Pancreas (tissue), 10 donors: ENCODE measurements at places on chromosomes 4 and X.

DNA sequence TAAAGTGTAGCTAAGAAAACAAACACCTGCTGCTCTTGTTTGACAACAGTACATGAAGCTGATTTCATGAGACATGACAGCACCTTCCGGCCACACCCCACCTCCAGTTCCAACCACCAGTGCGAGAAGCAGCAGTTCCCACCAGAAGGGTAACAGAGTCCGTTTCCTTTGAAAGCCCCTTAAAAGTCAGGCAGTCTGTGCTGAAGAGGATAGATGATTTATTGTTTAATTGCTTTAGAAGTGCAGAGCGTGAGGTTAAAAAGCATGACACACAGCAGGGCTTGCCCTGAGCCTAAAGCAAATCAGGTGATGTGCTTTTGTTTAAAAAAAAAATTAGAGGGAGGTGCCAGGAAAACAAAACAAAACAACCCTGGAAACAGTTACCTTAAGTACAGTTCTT is 82.6 kb downstream of the HADH start:
- no peak for DNase-seq

DNA sequence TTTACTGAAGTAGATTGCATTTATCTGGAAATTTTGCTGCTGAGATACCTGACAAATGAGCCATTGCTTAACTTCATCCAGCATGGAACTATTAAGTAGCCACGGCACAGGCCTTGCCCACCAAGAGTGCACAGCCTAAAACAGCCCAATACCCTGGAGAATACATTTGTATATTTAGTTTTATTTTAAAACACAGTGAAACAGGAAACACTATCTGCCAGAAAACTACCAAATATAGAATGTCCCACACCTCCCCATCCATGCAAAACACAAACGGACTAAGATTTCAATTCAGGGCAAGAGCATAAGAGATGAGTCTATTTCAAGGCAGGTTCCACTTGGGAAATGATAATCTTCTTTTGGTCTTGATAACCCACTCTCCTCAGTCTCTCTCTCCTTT is 57.1 kb downstream of the MAML3 start:
- no peak for DNase-seq

GRCh38 chr4:53196882-53197771 is 168.7 kb downstream of the SCFD2 start:
- DNase-seq, result no peak

GRCh38 chr4:73764513-73764912 is 24.1 kb downstream of the CXCL8 start:
- no peak for DNase-seq

GRCh38 chr4:162061214-162061613 is 102.6 kb downstream of the FSTL5 start:
- DNase-seq, result no peak

GRCh38 chr4:121654738-121655137 is 42.0 kb downstream of the ANXA5 start:
- DNase-seq, result no peak

- DNase-seq, result no peak
These were observed 37.7 kb upstream of the FGF2 start for GRCh38 chr4:122788935-122789334.

GRCh38 chr4:86274642-86275041 is 85.2 kb downstream of the MAPK10 start:
- no peak for DNase-seq

GRCh38 chr4:19832411-19832810 is 419.3 kb upstream of the SLIT2 start:
- no peak for DNase-seq

DNA sequence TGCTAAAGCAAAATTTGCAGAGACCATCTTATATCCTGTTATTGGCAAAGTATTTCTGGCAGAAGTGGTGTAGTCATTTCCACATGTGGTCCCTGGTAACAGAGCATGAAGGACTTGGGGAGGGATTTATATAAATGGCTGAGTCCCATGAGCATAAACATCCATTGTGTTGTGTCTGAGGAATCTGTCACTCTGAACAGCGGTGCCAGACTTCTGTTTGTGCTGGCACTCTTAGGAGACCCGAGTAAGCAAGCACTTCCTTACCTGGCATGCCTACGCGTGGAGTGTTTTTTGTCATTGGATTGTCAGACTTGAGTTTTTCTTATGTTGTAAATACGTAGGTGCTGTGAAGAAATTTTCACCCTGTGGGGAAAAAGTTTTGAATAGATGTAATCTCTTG is 285.9 kb downstream of the ARHGAP10 start:
- no peak for DNase-seq

GRCh38 chrX:149993989-149994388 is 55.7 kb upstream of the EOLA2 start:
- no peak for DNase-seq

DNA sequence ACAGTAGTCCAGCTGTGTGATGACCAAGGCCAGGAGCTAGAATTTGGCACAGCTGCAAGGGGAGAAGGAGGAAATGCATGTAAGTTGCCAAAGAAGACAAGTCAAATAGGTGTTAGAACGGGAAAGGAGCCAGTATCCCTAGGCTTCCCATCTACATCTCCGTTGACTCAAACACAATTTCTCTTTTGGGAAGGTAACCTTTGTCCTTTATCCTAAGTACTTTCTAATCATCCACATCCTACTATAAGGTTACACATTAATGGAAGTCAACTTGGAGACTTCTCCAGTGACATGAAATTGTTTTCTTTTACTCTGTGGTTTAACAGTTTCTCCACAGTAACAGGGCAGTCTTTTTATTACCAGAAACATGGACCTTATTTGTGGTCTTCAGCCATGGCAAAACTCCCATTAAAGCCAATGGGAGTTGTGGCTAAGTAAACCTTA is 620.0 kb downstream of the ANKRD50 start:
- no peak for DNase-seq

DNA sequence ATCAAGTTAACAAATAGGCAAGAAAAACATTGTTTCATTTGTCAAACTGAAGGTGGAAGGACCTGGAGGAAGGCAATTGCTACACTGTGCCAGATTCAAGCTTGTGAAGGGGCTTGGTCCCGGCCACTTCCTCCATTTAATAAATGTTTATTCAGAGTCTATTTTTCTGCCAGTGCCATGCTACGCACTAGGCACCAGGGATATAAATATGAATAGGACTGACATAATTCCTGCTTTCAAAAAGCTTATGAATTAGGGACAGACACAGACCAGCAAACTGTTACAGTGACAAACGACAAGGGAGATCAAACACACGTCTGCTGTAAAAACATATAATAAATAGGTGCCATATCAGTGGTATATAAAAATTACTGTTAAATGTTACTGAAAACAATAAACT is 571 bp downstream of the TLR6 start:
- no peak for DNase-seq

DNA sequence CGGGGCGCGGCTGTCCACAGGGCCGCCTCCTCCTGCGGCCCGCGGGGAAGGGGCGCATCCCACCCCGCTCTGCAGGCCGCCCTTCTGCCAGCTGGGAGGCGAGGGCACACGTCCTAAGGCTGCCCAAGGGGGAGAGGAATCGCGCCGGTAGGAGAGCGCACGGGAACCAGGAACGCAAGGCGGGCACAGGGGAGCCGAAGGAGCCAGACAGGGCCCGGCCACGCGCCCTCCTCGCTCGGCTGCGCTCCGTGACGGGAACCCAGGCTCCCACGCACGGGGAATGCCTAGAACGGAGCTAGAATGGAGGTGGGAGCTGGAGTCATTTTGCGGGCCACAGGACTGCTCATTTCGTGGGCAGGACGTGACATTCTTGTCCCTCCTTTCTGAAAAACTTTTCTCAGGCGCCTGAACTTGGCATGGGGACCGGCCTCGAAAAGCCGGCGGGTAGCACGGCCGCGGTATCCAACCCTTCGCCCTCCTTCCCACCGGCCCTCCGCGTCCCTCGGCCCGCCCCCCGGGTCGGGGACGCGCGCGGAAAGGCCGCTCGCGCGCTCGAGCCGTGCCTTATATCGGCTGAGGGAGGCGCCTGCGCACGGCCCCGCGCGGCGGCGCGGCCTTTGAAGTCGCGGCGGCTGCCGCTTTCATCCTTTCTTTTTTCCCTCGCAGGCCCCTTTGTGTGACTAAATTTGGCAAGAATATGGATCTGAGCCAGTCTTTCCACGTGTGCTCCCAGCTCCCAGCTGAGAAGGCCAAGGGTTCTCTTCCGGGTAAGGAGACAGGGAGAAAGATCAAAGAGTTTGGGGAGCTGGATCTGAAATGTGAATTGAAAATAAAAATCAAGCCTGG is 4.2 kb upstream of the LEF1 start:
- peak; percentile 81 for DNase-seq

DNA sequence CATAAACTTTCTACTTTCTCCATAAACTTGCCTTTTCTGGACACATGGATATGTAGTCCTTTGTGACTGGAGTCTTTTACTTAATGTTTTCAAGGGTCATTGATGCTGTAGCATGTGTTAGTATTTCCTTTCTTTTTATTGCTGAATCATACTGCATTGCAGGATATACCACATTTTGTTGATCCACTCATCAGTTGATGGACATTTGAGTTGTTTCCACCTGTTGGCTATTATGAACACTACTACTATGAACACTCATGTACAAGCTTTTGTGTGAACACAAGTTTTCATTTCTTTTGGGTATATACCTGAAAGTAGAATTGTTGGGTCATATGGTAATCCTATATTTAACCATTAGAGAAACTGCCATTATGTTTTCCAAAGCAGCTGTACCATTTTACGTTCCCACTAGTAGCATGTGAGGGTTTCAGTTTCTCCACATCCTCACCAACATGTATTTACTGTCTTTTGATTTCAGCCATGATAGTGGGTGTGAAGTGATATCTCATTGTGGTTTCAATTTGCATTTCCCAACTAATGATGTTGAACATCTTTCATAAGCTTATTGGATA is 26.3 kb upstream of the GPM6B start:
- DNase-seq, result no peak

GRCh38 chrX:109889289-109890006 is 113.5 kb upstream of the TMEM164 start:
- DNase-seq, result no peak

DNA sequence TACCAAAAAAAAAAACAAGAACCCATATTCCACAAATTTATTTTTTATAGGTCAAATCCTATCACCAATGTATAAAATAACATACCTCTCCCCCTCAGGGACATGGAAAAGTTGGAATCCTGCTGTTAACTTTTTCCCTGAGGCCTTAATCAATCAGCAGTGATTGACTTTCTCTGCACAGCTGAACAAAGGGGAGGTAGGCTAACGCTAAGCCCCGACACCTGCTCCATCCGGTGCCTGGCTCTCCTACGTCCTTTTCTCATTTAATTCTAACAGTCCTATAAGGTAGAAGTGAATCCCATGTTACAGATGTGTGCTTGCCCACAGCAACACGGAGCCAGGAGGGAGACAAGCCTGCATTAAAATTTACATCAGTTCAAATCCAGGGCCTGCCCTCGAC is 2.8 kb downstream of the CENPU start:
- no peak for DNase-seq

DNA sequence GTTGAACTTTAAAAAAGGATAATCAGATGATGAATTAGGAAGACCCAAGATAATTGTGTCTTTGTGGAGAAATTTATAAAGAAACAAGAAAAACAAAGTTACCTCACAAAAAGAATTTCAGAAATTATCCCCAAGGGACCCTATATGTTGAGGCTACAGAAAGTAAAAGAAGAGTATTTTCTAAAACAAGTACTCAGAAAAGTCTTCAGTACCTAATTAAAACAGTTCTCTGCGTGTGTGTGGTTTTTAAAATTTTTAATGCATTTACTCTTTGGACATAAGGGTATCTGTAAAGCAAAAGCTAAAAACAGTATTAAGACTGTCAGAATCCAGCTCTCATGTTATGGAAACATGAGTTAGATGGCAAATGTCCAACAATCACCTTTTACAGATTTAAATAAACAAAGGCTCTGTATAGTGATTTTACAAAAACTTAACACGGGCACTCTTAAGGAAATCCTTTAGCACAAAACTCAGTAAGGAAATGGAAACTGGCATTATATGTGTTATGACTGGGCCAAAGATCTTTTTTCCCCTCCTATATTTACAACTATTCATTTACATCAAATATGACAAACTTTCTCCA is 187.5 kb downstream of the NSUN7 start:
- DNase-seq, result no peak

DNA sequence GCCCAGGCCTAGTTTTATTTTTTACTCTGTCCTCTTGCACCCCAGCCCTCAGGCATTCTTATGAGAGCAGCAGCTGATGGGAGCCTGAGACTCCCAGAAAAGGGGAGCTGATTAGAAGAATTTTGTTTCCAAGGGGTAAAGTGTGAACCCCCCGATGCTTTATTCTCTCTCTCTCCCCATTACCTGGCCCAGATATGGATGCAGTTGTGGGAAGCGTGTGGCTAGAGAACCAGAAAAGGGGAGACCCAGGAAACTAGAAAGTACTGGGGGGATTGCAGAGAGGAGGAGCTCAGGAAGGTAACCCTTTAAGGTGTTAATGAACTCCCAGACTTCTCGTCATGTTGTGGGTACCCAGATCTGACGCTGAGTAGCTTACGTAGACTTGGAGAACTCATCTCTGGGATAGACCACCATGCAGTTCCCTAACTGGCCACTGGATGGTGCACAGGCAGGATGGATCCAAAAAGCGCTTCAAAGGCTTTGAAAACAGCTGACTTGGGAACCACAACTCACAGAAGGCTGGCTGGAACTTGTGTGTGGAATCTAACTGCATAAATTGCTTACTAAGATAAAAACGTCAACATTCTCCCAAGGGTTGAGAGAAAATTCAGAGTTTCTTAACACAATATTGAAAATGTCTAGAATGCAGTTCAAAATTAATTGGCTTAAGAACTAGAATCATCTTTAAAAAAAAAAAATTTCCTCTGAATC is 64.7 kb downstream of the TBC1D14 start:
- DNase-seq, result peak; percentile 89

GRCh38 chr4:6591781-6592180 is 16.8 kb downstream of the MAN2B2 start:
- DNase-seq, result no peak

DNA sequence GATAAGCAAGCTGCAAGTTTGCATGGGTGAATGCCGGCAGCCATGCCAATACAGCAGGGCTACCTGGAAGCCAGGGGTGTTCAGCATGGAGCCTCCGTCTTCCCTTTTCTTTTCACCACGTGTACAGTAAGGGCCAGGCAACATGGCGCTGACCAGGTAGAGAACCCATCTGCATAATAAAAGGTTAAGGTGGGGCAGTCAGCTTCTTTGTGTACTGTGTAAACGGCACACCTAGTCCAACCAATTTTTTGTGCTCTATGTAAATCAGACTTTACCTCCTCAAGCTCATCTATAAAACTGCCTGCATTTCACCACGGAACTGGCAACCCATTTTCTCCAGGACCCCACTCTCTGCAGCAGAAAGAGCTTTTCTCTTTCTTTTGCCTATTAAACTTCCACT is 286.8 kb upstream of the VCX3A start:
- DNase-seq, result no peak

- DNase-seq, result no peak
These were observed 66.1 kb upstream of the ACSL1 start for GRCh38 chr4:184891816-184892397.

GRCh38 chr4:47669946-47670345 is 167.9 kb downstream of the CORIN start:
- no peak for DNase-seq
